CD4-positive, alpha-beta T cell treated with Interleukin-10 for 1 hour (primary cell): ENCODE measurements at places on chromosomes 11 and 22.

DNA sequence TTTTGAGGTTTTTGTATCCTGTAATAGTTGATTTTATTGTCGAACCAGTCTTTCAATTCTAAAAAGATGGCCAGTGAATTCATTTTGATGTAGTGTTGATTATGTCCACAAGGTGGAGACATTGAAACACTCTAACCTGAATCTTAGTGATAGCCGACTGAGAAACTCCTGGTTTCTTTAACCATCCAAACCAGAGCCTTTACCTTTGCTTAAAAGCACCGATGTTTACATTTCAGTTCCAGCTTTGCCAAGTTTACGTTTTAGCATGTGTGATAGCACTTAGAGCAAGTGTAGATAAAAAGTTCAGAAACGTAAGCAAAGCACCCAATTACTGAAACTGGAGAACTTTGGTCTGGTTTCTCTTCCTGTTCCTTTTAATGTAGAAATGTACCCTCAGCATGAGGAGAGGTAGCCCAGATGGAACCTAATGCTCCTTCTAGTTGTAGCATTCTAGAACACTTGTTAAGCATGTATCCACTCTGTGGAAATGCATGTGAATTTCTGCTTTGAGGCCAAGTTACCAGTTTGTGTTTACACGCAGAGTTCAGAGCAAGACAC lies 208.6 kb downstream of the DBX1 start:
- peak; percentile 50 for DNase-seq

- peak; percentile 9 for DNase-seq
Measured at GRCh38 chr22:32389685-32390084, 22.4 kb downstream of the RTCB start.

DNA sequence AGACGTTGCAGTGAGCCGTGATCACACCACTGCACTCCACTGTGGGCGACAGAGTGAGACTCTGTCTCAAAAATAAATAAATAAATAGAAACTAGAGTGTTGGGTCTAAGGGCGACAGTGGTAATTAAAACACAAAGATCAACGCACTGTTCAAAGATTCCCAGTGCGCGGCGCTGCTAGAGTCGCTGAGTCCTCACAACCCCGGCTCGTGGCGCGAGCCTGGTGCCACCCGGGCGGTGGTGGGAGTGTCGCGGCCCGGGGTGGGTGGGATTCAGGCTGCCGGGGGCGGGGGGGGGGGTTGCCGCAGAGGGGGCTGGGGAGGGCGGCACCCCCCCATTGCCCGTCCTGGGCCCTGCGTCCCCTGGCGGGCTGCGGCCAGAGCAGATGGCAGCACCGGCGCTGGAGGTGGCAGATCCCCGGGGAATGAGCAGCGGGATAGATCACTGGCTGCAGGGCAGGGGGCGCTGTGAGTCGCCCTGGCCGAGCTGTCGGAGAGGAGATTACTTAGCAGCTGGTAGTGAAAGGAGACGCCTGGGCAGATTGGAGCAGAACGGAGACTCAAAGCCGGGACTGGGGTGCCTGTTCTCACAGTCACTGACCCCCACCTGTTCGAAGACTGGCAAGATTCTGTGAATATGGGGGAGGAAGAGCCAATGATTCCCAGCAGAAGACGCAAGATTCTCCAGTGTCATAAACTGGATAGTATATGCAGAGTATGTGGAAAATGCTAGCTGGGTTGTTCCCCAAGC lies 30.2 kb upstream of the APOBEC3A start:
- DNase-seq, result peak; percentile 37

- DNase-seq, result peak; percentile 24
Measured at GRCh38 chr22:42069801-42070516, 653 bp downstream of the NAGA start.

GRCh38 chr22:49497266-49497665 lies 330.4 kb downstream of the BRD1 start:
- no peak for DNase-seq

DNA sequence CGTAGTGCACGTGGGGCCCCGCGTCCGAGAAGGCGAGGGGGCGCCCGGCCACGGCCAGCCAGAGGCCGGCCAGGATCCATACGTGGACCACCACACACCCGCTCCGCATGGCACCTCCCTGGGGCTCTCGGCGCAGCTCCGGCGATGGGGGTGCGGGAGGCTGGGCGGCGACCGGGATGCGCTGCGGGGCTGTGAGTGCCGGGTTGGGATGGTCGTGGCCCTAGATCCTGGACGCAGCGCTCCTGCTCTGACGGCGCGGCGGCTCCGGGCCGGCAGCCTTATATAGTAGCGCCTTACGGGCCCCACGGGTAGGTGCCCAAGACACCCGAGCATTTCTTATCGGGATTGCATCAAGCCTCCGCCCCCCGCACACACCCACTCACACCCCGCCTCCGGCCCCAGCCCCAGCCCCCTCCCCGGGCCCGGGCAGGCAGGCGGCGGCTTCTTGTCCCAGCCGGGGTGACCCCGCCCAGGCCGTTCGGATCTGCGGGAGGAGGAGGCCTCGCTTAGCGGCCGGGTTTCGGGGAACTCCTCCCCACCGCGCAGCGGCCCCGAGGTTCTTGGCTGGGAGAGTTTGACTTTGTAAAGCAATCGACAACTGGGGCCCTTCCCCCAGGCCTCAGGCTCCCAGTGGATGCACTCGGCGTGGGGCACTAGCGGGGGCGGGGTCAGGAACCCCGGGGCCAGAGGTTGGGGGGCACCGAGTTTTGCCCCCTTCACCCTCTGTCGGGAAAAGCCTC lies at the start of gene FGF19:
TSS of gene FGF19 (minus strand) at position 255 of the 740 bp plus-strand sequence. CDS start at position 109, 146 bp downstream.
- DNase-seq, result no peak

DNA sequence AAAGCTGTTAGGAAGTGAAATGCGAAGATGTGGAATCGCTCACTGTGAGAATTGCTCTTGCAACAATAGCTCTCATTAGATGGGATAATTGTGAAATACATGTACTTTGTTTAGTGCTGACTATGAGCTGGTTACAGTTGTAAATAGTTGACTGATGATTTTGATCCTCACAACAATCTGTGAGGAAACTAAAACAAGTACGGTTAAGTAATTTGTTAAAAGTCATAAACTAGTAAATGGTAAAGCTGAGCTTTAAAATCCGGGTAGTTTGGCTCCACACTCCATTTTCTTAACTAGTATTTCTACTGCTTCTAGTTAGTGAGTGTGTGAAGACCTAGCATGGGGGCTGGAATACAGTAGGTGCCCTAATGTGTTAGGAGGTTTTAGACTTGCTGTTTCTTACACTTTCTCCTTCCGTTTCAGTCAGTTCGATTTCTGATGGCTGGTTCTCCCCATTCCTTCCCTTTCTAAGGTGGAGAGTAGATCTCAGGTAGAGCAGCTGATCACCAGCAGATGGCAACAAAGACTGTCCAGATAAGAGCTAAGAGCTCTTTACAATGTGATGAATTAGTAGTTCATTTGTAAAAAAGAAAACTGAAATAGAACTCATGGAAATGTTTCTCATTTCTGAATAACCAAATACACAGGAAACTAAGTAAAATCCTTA lies 16.3 kb upstream of the CYP2R1 start:
- DNase-seq, result peak; percentile 57

DNA sequence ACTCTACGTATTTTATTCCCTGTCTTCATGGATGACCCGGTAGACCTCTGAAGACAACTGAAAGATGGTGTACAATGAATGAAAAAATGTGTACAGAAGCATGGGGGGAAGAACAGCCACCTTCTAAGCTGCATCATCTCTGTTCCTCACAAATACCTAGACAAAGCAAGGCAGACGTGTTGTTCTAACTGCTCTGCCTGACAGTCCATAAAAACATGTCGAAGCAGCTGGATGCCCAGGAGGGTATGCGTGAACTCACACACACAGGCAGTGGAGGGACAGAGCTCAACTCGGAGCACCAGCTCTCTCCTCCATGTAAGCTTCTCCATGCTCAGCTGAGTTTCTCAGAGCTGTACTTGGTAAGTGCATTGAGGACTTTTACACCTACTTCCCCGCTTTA lies 327.4 kb downstream of the CTTN start:
- no peak for DNase-seq

DNA sequence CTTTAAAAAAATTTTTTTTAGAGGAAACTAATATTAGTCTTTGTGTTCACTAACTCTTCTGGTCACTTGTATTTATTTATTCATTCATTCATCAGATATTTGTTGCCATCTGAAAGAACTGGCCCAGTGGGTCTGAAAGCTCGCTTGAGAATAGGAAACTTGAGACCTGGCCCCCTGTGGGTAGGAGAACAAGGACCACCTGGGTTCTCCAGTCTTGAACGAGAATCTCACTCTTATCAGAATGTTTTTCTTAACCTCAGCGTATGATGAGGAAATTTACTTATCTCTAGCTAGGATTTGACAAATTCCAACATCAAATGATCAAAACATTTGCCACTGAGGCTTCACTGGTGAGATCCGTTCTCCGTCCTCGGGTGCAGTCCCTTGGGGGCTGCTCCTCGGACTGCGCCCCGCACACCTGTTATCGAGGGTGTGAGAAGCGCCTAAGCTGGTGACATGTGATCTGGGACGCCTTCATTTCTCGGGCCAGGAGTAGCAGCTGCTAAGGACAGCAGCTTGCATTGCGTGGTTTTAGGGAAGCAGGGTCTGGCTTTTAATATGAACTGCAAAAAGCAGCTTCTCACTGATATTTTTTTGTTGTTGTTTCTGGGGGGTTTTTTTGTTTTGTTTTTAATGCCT lies 6.3 kb downstream of the C22orf31 start:
- no peak for DNase-seq

- no peak for DNase-seq
Measured at GRCh38 chr11:3227568-3228444, 4.4 kb downstream of the MRGPRE start.

- DNase-seq, result peak; percentile 33
Measured at GRCh38 chr11:124195189-124195734, 12.1 kb downstream of the OR10D3 start.

DNA sequence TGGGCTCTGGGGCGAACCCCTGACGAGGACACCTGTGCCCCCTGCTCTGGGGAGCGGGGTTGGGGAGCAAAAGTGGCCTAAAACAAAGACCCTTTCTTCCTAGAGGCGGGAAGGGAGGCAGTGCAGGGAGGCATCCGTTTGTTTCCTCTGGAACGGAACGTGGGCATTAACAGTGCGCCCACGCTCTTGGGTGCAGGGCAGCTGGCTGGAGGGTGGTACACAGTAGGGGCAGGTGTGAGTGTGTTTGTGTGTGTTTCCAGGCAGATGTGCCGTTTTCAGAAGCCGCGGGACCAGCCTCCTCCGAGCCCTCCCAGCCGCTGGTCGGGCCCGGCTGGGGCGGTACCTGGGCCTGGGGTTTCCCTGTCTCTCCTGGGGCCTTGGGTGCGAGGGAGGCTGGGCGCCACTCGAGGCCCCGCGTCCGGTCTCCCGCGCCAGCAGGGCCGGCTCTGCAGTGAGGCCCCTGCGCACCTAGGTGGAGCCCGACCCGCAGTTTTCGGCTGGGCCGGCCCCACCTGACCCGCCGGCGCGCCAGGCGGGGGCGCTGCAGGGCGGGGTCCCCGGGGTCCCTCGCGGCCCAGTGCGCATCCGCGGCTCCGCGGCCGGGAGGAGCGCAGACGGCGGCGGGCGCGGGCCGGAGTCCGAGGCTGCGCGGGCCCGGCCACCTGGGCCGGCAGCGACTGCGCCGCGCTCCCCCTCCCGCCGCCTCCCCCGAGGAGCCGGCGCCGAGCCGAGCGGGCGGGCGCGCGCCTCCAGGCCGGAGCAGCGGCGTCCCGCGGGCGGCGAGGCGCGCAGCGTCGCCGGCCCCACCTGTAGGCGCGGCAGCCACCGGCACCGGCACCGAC lies 1252.7 kb downstream of the BRD1 start:
- DNase-seq, result no peak

DNA sequence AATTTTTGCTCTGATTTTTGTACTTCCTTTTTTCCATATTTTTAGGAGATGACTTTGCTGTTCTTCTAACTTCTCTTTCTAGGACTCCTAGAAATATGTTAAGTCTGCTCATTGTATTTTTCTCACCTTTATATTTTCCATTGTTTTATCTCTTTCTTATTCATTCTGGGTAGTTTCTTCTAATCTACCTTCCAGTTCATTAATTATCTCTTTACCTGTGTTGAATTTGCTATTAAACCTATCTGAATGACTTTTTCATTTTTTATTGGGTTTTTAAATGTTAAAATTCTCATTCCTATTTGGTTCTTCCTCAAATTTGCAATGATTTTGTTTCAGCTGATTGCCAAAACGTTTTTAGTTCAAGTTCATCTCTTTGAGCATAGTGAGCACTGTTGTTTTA lies 27.8 kb upstream of the EHF start:
- no peak for DNase-seq

GRCh38 chr11:22340701-22341587 lies 2.8 kb downstream of the SLC17A6 start:
- DNase-seq, result no peak
